Left ventricle myocardium superior (tissue), 1 donor: ENCODE measurements at places on chromosomes 16 and 17.

- no peak for DNase-seq
Measured at GRCh38 chr17:10048629-10049350, 143.7 kb upstream of the RCVRN start.

GRCh38 chr17:37037590-37038155, 88.9 kb downstream of the AATF start:
- DNase-seq: no peak

DNA sequence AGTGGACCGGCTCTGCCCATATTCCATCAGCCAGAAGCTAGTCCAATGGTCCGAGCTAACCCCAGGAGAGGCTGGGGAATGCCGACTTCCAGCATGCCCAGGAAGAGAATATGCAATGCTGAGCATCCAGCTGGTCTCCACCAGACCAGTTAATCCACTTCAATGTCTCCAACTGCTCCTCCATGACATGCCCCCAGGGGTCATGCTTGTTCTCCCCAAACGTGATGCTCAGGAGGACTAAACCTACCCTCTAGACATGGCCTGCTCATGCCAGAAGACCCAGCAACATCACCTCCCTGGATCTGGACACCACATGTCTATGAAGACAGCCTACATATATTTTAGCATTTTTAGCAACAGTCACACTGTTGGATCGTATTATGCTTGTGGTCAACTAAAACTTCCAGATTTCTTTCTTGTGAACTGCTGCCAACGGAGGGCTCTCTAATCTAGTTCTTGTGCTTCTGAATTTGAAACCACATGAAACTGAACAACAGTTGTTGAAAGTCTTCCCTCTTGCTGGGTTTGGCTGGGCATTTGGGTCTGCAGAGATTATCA, 245.1 kb downstream of the SOX9 start:
- no peak for DNase-seq

DNA sequence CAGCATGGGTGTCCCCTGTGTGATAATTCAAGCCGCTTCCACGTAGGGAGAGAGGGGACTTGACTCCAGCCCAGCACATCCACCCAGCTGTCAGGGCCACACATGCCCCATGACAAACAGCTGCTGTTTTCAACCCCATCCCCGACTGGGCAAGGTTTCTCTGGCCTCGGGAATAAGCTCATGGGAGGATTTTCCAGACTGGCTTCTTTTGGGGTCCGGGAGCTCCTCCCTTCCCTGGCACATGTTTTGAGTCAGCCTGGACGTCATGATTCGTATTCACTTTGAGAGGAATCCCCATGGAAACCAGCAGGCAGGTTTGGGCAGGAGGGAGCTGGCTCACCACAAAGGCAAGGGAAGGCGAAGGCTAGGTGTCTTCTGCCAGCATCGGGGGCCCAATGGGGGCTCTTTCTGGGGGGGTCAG, 156.4 kb downstream of the CMIP start:
- no peak for DNase-seq

DNA sequence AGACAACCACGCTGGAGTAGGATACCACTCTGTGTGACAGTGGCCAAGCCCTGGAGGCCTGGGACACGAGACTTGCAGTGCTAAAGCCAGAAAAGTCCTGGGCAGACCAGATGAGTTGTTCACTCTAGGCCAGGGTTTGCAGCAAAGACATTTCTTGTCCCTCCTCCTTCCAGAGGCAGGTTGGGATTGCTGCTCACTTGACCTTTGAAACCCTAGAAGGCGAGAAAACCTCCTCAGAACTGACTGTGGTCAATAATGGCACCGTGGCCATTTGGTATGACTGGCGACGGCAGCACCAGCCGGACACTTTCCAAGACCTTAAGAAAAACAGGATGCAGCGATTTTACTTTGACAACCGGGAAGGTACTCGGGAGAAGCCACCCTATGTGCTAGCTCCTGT, 9.8 kb upstream of the EPN3 start:
- DNase-seq: no peak

DNA sequence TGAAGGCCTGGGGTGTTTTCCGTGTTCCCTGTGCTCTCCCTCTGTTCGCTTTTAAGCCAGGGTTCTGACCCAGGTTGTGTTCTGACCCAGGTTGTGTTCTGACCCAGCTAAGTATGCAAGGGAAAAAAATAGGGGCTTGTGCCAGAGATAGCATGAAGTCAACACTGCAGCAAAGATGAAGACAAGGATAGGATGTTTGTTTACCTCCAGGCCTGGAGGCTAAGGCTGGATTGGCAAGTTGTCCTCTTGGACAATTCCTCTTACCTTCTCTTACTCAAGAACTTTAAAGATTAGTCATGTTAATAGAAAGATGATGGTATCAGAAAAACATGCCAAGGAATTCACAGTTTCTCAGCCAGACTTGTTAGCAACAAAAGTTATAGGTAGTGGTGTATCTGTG, 19.4 kb downstream of the LYRM9 start:
- DNase-seq: no peak

DNA sequence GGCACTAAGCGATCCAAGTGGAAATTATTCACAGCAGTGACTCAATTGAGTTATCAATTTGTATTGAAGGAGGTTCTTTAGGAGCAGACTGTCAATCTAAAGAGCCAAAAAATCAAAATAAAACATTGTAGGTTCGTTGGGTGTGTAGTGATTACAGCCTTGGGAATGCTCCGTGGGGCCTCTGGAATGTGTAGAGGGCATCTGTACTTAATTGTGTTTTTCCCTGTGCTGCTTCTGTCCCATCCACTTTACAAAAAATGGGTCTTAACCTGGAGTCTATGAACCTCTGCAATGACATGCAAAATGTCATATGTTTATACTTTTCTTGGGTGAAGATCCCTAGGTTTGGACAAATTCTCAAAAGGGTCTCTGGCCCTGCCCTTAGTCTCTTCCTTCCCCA, 215.1 kb downstream of the CCDC182 start:
- DNase-seq: no peak

DNA sequence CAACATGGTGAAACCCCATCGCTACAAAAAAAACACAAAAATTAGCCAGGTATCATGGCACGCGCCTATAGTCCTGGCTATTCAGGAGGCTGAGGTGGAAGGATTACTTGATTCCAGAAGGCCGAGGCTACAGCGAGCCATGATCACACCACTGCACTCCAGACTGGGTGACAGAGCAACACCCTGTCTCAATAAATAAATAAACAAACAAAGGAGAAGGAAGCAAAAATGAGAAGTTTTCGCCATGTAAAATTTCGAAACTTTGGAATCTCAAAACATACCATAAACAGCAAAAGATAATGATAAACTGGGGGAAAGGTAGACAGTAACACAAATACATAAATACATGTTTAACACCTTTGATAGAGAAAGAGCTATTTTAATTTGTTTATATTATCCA, 130.9 kb downstream of the ZFHX3 start:
- no peak for DNase-seq

DNA sequence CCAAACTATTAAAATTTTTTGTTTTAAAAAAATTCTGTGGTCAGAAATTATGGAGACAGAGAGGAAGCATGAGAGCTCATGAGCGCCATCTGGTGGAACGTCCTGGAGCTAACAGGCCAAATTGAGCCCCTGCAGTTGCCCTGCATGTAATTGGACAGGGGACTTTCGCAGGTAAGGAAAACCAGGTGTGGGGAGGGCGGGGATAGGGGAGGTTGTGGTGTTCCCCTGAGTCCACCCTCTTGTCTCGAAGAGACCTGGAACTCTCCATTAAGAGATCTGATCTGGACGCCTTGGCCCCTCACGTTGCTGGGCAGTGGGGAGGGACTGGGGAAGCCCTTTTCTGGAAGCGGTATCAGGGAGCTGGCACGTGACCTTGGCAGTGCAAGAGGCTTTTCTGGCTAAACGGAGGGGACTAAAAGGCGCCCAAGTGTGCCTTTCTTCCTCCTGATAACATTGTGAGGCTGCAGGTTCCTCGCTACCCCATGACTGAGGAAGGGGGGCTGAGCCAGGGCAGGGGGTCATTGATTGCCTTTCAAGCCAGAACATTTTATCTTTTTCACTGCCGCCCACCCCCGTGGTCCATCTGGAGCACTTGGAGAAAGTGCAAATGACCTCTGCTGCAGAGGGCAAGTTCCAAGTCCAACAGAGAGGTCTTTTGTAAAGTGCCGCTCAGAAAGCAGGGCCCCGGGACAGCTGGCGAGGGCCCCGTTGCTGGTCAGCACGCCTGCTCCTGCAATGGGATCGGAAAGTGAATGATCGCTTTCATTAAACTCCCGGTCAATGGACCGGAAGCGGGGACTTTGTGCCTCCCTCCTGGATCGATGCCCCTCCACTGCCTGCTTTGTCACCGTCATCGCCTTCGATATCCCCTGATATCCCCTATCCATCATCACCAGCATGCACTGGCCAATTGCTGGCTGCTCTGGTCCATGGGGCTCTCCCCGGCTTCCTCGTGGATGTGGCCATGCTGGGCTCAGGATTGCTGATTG, 18.4 kb downstream of the PDILT start:
- peak; percentile 77 for DNase-seq

DNA sequence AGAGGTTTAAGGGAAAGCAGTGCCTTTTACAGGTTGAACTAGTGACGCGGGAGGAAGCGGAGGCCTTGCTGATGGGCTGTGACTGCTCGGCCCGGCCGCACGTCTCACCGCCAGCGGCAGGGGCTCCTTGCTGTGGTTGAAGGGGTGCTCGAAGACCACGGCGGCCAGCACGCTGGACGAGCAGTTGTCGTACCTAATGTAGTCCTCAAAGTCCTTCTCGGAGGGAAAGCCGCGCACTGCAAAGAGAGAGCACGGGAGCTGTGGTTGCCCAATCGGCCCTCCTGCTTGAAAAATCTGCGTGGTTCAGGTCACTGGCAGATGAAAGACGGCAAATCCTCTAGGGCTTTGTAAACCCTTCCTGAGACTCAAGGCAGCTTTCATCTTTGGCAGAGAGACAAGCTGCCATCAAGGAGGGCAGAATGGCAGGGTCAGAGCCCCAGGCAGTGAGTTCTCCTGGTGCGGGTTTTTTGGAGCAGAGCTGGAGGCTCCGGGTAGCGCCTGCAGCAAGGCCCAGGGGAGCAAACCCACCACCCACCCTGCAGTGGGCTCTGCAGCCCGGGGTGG, 16.1 kb downstream of the ABCA3 start:
- DNase-seq: no peak

DNA sequence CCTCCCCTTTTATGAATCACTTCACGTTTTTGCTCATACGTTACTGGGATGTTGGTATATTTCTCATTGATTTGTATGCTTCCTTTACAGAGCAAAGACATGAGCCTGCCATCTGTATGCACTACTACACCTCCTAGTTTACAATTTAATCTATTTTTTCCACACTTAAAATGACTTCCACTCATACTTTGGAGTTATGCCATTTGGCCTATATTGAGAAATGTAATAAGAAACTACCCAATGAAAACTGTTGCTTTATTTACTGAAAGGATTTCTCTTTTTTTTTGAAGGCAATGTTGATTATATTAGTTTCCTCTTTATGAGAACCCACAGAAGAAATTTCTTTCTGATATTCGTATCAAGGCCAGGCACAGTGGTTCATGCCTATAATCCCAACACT, 43.1 kb downstream of the DUSP14 start:
- DNase-seq: no peak

DNA sequence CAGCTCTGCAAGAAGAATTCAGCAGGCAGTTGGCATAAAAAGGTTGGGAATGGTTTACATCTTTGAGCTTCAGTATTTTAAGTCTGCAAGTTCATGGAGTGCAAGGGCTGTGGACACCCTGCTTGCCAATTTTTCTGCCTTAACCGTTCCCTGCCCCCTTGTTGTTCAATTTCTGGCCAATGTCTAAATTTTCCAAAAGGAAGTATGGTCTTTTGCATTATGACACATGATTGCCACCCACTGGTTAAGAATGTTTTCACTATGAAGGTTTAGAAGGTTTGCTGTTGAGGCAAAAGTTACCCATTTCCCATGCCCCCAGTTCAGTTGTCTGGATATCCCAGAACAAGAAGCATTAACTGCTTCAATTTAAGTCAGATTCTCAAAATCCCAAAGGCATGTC, 441.9 kb downstream of the CDH13 start:
- DNase-seq: no peak

DNA sequence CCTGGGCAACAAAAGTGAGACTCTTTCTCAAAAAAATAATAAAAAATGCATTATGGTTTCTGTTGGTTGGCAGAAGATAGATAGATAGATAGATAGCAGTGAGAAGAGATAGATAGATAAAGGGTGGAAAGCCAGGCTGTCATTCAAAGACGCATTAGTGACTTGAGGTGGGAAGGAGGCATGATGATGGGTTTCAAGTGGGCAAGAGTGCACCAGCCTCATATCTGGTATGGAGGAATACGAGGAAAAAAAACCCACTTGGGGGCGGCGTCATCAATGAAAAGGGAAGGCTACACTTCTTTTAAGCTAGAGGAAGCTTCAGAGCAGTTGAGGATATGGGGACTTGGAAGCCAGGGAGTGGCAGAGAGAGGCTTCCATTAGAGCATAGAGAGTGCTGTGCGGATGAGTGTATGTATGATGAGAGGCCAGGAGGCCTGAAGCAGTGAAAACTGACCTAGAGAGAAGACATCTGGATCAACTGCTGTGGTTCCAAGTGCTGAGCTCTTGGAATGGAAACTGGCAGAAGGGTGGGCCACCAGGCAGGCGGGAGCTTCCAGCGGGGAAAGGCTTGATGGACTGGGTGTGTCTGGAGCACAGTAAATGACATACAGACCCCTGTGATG, 31.8 kb downstream of the CEP95 start:
- DNase-seq: no peak

- no peak for DNase-seq
Measured at GRCh38 chr17:44343510-44344209, 1.4 kb upstream of the GRN start.

DNA sequence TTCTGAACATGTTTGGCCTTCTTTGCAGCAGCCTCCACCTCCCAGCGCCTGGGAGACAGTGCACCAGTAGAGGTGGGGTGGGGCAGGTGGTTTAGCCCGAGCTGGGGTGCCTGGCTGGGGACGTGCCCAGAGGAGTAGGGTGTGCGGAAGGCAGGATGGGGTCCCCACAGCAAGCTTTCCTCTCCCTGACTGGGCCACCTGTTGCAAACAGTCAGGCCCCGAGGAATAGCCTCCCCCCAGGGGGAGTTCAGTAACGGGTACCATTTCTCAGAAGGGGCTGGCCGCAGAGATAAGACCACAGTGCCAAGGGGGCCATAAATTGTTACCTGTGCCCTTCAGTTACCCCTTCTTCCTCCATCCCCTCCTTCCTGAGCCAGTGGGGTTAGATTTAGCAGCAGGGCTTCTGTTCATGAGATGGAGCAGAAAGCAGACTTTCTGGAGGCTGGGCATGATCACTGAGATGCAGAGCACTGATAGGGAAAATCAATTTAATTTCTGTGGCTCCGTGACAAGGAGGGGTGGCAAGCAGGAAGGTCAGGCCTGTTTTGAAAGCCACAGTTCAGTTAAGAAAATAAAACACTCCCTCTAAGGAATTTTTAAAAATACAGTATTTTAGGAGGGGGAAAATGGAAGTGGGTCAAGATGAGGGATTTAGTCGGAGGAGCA, 181.9 kb downstream of the MSI2 start:
- no peak for DNase-seq
